Fibroblast of skin of scalp (primary cell): ENCODE measurements at places on chromosomes 7 and 10.

DNA sequence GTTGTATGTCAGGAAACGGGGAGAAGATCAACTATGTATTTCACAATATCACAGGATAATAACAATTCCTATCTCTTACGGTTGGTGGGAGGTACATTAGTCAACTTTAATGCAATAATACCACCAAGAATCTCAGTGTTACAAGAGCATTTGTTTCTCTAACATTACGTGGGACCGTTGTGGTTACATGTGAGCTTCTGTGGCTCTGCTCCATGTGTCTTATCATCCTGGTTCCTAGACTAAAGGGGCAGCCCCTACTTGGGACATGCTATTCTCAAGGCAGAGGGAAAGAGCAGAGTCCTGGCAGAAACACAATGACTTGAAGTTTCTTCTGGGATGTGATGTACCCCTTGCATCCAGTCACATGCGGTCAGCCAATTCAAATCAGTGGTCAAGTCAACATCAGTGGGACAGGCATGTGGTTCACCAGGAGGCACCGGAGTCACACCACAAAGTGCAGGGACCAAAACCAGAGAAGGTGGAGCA, 2.5 kb upstream of the ZNF22 start:
- DNase-seq: no peak

GRCh38 chr7:42432644-42433043, 195.6 kb upstream of the GLI3 start:
- DNase-seq: no peak

GRCh38 chr7:7414791-7415603, 120.7 kb downstream of the COL28A1 start:
- no peak for DNase-seq

DNA sequence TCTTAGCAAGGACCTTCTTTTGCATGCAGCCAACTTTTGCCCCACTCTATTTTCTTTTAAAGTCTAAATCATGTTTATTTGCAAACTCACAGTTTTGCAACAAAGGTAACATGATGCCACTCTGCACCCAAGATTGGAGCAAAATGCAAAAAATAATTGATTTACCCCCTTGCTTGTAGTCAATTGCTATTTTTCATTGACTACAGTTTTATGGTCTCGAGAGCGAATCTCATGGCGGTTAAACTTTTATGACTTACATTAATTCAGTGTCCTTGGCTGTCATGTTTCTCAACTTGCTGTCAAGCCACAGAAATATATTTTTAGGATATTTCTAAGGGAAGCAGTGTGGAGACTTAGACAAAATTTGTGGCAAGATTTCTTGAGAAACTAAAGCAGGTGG, 110.0 kb upstream of the JCAD start:
- DNase-seq: no peak

GRCh38 chr7:12090757-12091221, 120.3 kb upstream of the TMEM106B start:
- no peak for DNase-seq

- peak; percentile 28 for DNase-seq
Measured at GRCh38 chr10:8279598-8279997, 225.1 kb downstream of the GATA3 start.

- DNase-seq: peak; percentile 57
Measured at GRCh38 chr10:137606-138005, 2.4 kb downstream of the ZMYND11 start.

DNA sequence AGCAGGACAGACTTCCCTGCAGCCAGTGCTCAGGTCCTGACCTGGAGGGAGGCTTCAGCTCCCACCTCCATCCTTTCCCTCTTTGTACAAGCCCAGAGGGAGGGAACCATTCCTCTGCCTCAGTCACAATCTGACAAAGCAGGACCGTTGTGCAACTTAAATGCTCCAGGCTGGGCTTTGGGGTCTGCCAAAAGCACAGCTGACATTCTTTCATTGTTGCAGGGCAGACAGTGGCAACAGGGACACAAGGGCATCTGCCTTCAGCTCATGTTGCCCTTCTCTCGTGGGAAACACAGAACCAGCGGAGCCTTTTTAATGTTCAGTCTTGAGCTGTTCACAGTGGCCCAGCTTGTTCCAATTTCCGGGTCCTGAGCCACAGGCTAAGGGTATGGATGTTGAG, 155.7 kb upstream of the TNS3 start:
- DNase-seq: no peak

DNA sequence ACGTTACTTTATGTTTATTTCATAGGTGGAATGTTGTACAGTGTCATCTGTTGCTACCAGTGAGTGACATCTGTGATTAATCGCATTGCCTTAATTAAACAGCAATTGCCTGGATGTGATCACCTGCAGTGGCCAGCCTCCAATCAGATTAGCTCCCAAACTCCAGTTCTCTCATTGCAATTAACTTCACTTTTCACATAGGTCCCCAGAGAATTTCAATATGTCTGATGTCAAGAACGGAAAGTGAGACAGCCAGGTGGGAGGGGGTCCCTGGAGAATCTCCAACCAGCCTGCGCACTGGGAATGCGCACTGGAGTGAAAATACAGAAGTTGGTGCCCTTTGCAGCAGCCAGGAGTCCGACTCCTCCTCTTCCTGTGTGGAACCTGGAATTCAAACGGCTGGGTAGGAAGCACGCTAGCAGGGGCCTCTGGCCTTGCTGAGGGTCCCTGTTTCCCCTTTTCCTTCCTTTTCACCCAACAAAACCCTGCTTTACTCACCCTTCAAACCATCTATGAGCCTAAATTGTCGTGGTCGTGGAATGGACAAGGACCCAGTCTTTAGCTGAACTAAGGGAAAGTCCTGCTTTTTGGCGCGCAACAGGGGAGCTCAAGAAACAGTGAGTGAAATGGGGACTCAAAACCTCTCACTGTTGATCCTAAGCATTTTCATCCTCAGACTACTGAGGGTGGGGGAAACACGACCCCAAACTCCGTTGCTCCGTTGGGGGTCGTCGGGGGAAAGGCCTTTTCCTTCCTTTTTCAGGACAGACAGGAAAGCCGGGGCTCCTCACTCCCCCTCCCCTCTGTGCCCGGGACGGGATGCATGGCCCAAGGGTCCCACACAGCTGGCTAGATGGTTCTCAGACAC, 1355.5 kb upstream of the LRRTM3 start:
- peak; percentile 58 for DNase-seq

DNA sequence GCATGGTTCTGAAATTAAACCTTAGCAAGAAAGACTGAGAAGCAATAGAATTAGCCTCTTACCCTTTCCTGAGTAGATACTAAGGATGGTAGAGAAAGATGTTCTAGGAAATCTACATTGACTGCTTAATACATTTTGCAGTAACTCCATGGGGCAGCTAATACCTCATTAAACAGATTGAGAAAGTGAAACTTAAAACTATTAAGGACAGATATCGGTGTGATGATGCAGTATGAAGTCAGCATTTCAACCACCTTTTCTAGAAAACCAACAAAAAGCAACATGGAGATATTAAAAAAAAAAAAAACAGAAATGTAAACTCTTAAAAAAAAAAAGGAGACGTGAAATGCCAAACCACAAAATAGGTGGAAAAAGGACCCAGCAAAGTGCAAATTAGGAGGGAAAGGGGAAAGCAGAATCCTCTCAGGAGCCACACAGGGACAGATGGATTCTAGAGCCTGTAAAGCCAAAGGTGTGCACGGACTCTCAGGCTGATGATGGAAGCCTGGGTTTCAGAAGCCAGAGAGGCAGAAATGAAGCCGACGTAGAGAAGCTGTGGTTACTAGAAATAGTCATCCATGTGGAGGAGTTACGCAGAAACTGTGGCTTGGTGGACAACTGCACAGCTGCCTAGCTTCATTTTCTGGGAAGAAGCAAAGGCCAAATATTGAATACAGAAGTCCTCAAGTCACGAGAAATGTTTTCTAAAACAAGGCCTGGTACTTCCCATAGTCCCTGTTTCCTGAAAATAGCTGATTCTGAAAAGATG, 38.1 kb upstream of the GPR141 start:
- no peak for DNase-seq

- no peak for DNase-seq
Measured at GRCh38 chr10:70893227-70894006, 5.1 kb upstream of the PCBD1 start.

GRCh38 chr10:129637846-129638245, 170.8 kb downstream of the MGMT start:
- DNase-seq: no peak

DNA sequence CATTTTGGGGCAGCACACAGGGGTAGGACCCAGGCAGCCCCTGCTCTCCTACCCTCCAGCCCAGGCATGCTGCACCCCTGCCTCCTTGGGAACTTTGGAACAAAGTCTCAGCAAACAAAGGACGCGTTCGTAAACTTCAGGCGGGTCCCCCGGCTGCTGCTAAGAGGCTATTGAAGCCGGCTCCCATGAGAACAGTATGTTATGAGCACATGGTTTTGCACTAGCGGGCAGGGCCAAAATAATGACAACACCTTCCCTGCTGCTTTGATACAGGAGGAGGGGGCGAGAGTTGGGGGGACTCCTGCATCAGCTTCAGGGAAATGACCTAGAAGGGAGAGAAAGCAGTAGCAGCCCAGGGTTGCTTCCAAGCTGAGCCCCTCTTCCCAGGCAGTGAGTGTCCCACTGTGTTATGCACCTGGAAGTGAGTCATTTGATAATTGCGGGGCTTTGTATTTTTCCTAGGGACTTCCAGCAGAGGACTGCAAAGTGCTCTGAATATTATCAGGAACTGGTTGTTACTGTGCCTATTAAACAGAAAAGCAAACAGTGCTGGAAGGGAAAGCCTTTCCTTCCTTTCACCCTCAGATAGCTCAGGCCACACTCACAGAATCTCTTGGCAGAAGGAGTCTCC, 6.9 kb downstream of the ITPRIP start:
- peak; percentile 18 for DNase-seq

DNA sequence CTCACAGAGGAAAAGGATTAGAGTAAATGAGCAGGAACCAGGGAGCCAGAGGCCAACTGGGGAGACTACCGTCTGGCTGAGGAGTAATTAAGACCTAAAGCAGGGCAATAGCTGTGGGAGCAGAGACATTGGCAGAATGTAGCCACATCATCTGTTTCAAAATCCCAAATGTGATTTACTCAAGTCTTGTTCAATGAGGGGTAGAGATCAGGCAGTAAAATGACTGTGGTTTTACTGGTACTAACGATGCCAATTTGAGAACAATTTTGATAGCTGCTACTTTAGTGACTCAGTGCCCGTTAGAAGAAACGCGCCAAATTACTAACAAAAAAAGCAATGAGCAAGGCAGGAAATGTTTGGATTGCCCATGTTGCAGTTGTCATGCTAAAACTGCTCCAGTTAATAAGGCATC, 12.7 kb upstream of the MIOS start:
- peak; percentile 68 for DNase-seq

GRCh38 chr10:112624546-112625048, 177.6 kb downstream of the VTI1A start:
- no peak for DNase-seq

- no peak for DNase-seq
Measured at GRCh38 chr10:131777162-131777561, 123.6 kb upstream of the PPP2R2D start.

- DNase-seq: no peak
Measured at GRCh38 chr7:95595746-95596197, 544 bp downstream of the PDK4 start.

DNA sequence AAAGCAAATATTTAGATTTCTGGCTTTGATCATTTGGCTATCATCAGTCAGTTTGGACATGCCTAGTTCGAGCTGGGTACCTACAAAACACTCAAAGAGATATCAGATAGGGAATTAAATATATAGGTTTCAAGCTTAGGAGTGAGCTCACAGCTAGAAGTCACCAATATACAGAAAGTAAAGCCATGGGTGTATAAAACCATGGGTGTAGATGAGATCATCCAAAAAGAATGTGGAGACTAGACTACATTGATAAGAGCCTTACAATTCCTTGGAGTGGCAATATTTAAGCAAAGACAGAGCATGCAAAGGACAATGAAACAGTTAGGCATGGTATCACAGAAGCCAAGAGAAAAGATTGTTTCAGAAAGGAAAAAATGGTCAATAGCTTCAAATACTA, 7.2 kb upstream of the RALA start:
- peak; percentile 54 for DNase-seq

GRCh38 chr7:107528461-107528860, 35.3 kb downstream of the COG5 start:
- DNase-seq: peak; percentile 64

DNA sequence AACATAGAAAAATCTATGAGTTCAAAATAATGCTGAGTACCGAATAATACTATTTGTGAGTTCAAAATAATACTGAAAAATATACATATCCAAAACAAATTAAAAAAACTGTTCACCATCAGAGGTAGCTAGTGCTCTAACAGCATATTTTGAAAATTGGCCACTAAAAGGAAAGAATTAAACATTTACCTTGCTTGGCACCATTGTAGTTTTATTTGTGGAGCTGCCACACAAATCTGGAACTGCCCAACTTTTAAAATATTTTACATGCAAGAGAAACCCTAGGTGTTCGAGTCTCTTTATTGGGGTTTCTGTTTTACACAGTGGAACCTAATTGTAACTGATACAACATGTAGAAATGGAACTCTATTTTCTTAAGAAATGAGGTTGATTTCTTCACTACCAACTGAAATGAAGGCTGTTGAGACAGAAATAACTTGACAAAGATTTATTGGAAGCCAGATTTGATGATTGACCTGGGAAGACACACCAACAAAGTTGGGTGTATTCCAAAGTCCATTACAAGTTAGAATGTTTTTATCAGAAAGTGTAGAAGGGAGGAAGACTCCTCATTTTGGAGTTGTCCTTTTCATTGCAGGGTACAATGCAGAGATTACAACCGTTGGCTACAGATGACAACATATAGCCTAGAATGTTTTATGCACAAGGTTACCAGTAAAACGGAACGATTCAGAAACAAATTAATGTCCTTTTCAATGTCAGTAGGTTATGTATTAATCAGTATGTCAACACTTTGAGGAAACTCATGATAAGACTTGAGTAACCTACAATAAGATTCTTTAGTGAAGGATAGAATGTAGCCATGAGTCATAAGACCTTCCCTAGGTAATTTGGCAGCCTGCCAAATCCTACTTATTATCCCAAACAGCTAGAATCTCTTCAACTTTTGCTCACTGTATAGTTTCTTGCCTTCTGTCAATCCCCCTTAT, 73.8 kb upstream of the PAPSS2 start:
- no peak for DNase-seq

DNA sequence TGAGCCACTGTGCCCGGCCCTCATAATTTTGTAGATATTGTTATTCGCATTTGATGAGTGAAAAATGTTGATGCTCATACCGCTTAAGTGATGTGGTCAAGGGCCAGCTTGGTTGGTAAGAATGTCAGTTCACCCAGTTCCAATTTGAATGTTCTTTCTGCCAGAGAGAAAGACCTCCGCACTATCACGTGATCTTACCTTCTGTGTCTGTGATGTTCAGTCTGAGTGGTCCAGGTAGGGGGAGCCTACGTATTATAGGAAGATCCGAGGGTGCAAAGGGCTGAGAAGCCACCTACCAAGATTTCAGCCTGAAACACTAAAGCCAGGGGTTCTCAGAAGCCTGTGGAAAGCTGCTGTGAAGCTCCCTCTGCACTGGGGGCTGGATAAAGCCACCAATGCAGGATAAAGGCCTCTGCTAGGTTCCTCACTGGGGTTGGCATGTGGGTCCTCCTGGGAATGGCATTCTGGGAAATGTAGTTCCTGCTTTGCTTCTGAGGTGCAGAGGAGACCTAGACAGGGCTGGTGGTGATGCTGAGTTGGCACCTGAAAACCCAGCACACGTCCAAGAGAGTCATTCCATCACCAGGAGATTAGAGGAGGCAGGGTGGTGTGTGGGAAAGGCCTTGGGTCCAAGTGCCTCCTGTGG, 64.7 kb upstream of the AOAH start:
- no peak for DNase-seq

GRCh38 chr7:156666368-156667109, 26.0 kb downstream of the RNF32 start:
- DNase-seq: no peak

- DNase-seq: no peak
Measured at GRCh38 chr10:16505161-16505560, 16.5 kb downstream of the C1QL3 start.
